Glutamatergic neuron (in vitro differentiated cells): ENCODE measurements at places on chromosomes 4 and X.

- DNase-seq = no peak
These were observed 884 bp downstream of the IDH3G start for GRCh38 chrX:153793291-153793690.

- no peak for DNase-seq
These were observed 723.6 kb downstream of the TRAM1L1 start for GRCh38 chr4:116361790-116362189.

- no peak for DNase-seq
These were observed 1.0 kb downstream of the SNX12 start for GRCh38 chrX:71067089-71067488.

DNA sequence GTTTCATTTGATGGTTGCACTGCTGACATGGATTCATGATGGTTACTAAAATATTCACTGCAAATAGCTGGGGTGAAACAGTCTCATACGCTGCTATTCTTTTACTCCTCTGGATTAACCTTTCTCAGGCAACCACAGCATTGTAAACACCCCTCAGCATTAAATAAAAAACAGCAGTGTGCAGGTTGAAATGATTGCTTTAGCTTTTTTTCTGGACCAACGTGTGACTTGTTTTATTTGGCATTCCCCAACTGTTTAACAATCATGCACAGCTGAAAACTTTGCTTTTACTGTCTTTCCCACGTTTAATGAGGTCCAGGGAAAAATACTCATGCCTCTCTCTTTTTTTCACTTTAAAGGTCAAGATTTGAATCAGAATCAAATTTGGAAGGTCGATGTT, 490.8 kb downstream of the RAPGEF2 start:
- DNase-seq = no peak

- DNase-seq = no peak
These were observed 127.2 kb downstream of the FBXW7 start for GRCh38 chr4:152408514-152409327.

DNA sequence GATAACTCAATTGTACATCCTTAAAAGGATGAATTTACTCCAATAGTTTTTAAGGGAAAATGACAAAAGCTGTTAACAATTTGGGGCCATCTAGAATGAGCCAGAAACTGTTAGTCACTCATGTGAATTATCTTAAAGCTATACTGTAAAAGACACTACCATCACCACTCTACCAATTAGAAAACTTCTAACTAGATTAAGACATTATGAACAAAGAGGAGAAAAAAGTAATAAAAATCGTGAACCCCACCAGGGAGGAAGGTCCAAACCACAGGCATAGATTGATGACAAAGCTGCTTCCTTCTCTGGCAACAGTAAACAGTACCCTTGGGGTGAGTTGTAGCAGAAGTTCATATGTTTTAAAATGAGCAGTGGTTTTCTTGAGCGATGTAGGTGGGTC, 106.1 kb downstream of the PDGFC start:
- DNase-seq = no peak

- DNase-seq = no peak
These were observed 47.3 kb downstream of the TSPAN5 start for GRCh38 chr4:98610926-98611676.

DNA sequence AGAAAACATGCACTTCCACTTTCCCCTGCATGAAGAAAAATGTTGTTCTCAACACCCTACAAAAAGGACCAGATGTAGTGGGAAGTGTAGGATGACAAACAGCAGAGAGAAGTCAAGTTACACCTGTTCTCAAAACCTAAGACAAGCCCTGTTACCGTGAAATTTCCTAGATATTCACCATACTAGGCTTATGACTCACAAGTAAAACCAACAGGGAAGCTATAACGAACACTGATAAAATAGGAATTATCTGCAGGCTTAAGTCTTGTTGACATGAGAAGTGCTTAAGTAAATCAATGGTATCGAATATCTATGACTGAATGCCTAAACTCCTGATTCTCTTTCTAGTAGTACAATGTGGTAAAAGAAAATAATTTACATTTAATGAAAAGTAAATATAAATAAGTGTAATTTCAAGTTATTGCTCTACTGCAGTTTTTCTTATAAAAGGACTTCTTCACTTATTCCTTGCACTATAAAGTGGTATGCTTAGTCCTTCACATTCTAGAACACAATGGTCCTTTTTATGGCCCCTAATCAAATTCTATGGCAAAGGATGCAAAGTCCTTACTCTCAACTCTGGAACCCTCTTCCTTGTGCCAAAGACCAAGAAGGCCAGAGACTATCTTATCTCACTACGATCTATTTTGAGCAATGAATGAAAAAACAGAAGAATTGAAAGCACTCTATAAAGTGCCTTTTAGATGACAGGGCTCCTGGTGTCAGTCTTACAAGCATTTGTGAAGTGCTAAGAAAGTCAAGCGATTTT, 19.6 kb downstream of the AP1S2 start:
- DNase-seq = no peak

DNA sequence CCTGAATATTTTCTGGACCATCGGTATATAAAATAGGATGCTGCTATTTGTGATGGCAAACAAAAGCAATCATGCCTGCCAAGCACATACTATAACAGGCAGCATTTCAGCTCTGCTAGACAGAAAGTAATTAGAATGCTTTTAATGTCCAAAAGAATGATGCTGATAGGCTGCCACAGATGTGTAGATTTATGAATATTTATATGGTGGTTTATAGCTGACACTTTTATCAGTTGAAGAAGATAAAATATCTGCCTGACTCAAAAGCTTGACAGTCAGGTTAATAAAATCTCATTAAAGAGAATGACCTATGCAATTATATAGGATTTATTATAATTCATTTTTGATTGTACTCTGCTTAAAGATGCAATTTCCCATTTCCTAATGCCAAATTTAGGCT, 4.0 kb downstream of the BEND4 start:
- DNase-seq = no peak

DNA sequence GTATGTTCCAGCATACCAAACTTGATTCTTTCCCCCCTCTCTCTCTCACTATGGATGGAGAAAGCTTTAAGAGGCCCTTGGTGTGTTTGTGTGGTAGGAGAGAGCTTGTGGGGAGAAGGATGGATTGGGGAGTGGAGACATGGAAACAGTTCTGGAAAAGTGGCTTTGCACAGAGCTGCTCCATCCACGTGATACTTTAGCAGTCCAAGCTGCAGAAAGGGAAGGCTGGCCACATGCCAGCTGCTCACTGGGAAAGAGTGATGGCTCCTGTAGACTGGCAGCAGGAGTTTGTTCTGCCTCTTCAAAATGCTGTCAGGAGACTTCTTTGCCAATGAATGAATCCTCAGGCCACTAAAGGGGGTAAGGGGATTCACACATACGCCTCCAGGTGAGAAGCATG, 21.7 kb upstream of the SEC24B start:
- DNase-seq = no peak

- DNase-seq = no peak
These were observed 1457.2 kb upstream of the PCDH7 start for GRCh38 chr4:29262986-29263385.

GRCh38 chrX:109774706-109775105, 41.6 kb upstream of the ACSL4 start:
- DNase-seq = no peak

GRCh38 chr4:70902577-70903290, 565 bp downstream of the MOB1B start:
- no peak for DNase-seq

DNA sequence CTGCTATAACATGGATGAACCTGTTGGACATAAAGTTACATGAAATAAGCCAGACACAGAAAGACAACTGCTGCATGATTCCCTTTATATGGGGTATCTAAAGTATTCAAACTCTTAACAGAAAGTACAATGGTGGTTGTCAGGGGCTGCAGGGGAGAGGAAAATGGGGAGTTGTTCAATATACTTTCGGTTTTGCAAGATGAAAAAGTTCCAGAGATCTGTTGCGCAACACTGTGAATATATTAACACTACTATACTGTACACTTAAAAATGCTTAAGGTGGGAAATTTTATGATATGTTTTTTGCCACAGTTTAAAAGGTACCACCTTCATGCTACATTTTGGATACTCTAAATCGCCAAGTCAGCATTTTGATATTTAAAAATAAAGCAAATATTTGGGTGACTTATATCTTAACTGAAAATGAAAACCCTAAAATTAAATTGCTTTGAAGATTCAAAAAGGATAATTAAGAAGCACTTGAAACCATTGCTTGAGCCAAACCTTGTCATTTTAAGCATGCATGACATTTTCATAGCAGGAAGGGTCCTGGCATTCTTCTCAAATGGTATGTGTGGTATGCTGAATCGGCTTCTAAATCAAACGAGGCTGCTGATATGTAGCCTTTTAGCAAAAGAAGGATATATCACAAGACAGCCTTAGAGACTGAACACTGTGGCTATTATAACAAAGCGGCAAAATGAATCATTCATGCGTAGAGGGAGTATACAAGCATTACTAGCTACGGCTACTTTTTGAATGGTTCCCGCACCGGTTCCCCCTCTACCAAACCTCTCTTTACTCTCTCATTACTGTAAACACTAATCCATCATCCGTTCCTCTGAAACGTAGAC, 607.1 kb upstream of the DIPK2B start:
- DNase-seq = no peak

- no peak for DNase-seq
These were observed 32.8 kb downstream of the PASD1 start for GRCh38 chrX:151596282-151596681.

DNA sequence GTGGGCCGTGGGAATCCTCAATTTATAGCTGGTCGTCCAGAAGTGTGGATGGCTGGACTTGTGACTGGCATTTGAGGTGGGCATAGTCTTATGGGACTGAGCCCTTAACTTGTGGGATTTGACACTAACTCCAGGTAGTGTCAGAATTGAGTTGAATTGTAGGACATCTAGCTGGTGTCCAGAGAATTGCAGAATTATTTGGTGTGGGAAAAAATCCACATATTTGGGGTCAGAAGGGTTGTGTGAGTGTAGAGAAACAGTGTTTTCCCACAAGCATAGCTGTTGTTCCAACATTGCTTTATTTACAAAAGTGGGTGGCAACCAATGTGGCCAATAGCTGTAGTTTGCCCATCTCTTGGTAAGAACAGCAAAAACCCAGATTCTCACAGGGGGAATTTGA, 91.3 kb downstream of the MOSPD2 start:
- no peak for DNase-seq

DNA sequence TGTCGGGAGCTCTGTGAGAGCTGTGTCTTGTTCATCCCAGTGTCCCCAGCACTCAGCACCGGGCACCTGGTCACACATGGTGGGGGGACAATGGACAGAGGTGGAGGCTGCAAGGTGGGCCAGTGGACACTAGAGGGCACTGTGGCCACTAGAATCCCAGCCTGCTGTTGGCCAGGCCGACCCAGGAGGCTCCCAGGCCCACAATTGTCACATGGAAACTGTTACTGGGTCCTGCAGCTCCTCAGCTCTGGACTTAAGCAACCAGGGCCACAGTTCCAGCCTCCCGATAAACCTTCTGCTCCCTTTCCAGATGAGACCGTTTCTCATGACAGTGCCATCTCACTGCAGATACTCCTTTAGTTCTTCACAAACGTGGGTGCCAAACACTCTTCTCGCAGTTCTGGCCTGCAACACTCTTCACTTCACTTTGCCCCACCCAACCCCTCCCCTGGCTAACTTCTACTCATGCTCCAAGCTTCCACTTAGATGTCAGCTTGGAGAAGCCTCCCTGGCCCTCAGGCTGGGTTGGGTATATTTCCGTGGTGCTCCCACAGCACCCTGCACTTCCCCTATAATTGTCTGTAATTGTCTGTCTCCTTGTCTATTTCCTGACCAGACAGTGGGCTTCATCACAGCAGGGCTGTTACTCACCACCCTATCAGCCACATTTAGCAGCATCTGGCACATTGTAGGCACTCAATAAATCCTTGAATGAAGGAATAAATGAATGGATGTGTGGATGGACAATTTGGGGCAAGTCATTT, 3.5 kb upstream of the IQSEC2 start:
- DNase-seq = peak; percentile 69

DNA sequence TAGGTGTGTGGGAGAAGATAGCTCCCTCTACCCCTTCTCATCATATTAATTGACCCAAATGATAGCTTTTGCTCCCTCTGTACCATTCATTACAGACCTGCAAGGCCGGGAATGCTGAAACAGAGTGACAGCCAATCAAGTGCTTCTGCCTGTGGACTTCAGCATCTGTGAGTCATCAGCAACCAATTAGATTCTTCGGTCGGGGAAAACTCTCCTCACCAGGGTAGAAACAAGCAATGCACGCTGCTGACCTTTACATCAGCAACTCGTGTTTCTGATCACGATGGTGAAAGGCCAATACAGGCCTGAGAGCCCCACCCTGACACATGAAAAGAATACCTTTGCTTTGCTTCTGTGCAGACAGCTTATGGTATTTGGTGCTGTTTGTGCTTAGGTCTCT, 347.2 kb upstream of the DDX53 start:
- DNase-seq = peak; percentile 11

GRCh38 chrX:105695451-105695850, 126.9 kb upstream of the NRK start:
- no peak for DNase-seq

- DNase-seq = peak; percentile 50
These were observed 13.3 kb upstream of the IL3RA start for GRCh38 chrX:1323315-1323714.

- DNase-seq = peak; percentile 95
These were observed at the start of gene RGS12 for GRCh38 chr4:3292571-3293400. Gene RGS12, plus strand, starts transcription at chr4:3293021. Its CDS starts 23,150 bp downstream, at chr4:3316171.

DNA sequence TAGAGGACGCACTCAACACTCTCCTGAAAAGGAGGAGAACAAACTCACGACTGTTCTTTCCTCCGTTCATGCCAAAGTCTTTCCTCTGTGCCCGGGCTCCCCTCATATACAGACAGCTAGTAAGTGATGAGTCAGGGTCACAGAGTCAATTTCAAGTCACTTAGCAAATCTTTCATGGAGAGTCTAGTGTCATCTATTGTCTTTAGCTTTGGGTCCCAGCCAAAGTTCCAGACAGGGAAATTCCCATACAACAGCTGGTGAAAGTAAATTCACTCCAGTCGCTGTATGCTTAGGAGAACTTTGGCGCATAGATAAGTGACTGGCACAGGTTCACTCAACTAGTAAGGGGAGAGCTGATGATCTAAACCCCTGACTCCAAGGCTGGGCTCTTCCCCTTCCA, 226.5 kb downstream of the MID1 start:
- no peak for DNase-seq

GRCh38 chr4:153481478-153481877, 15.3 kb downstream of the TMEM131L start:
- no peak for DNase-seq

GRCh38 chr4:71235311-71236201, 103.3 kb upstream of the SLC4A4 start:
- no peak for DNase-seq

GRCh38 chr4:26822546-26822945, 38.1 kb upstream of the STIM2 start:
- no peak for DNase-seq

GRCh38 chr4:40227284-40227683, 30.5 kb downstream of the RHOH start:
- no peak for DNase-seq
